ENCODE measurements at places on chromosomes 16 and 17. TPM values are rescaled to one million over a fixed set of nuclear protein-coding genes. Genes with fewer than 3 reads are reported as not detected.
A peak's percentile ranks its signal among the peaks of the same experiment; 100 is the strongest.

The EFCAB5 gene
- not detected for total RNA-seq

DNA sequence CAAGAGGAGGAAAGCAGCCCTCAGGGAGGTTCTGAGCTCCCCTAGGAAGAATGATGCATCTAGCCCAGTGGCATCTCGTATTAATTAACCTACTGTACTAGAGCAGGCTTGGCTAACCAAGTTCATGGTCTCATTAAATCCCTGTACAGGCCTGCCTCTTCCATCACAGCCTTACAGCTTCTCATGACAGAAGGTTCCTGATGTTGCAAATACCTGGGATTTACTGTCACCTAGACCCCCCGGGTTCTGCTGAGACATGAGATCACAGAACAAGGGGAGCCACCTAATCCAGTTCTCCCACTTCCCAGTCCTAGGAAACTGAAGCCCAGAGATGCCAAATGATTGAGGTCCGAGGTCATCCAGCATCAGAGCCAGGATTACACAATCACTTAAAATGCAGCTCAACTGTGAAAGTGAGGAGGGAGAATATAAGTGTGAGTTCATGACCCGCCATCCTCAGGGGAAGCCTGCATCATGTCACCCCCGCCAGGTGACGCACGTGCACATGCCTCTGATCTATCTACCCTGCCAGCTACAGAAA, 23.9 kb downstream of the ACLY start:
- H3K27me3 ChIP-seq: no peaks in the 10 kb centered on the region
- H3K36me3 ChIP-seq: peaks cover 67% of the 10 kb centered on the region
- DNase-seq: peak; percentile 68
- H3K27ac ChIP-seq: peak overlapping the region; percentile 31

DNA sequence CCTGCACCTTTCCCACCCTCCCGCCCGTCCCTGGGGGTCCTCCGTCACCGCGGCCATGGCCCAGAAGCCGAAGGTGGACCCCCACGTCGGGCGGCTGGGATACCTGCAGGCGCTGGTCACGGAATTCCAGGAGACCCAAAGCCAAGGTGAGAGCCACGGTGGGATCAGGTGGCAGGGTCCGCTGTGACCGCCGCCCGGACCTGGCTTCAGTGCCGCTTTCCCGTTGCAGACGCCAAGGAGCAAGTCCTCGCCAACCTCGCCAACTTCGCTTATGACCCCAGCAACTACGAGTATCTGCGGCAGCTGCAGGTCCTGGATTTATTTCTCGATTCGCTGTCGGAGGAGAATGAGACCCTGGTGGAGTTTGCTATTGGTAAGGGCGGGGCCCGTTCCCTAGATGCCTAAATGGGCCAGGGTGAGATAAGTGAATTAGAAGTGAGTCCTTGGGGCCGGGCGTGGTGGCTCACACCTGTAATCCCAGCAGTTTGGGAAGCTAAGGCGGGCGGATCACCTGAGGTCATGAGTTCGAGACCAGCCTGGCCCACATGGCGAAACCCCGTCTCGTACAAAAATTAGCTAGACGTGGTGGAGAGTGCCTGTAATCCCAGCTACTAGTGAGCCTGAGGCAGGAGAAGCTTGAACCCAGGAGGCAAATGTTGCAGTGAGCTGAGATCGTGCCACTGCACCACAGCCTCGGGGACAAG, 617 bp downstream of the ARMC7 start:
- H3K27ac ChIP-seq: peak overlapping the region; percentile 78
- peak overlapping the region; percentile 66 for H3K4me3 ChIP-seq
- no peaks in the 10 kb centered on the region for H3K27me3 ChIP-seq
- no peak for DNase-seq
- no peaks in the 10 kb centered on the region for H3K4me1 ChIP-seq
- no peaks in the 10 kb centered on the region for H3K36me3 ChIP-seq

DNA sequence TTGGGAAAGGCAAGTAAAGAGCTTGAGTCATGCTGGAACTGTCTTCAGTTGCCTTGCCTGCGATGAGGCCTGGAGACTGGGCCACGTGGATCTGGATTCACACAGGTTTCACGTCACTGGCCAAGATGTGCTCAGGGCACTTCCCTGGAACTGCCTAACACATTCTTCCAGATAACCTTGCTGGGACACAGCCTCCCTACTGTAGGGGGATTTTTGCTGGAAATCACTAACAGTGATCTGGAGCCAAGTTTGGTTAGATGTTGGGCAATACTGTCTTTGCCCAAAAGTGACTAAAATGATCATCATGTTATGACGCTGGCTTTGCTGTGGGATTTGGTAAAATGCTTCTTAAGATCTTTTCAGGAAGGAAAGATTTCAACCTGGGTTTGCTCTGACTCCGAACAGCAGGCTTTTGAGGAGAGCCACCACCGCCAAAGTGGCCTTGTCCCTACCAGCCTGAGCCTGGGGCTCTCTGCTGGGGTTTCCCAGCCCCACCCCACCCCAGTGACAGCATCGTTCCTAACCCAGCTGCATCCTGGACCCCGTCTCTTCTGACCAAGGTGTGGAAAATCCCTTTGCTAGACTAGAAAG, 14.7 kb downstream of the C1QTNF1 start:
- no peaks in the 10 kb centered on the region for H3K27me3 ChIP-seq
- peak; percentile 95 for DNase-seq
- H3K4me3 ChIP-seq: no peak overlapping the region
- H3K36me3 ChIP-seq: peaks cover 15% of the 10 kb centered on the region
- H3K27ac ChIP-seq: peak overlapping the region; percentile 62

- H3K4me3 ChIP-seq: no peak overlapping the region
- H3K27me3 ChIP-seq: no peaks in the 10 kb centered on the region
- DNase-seq: no peak
- no peaks in the 10 kb centered on the region for H3K4me1 ChIP-seq
- H3K27ac ChIP-seq: no peak overlapping the region
- H3K36me3 ChIP-seq: peaks cover 10% of the 10 kb centered on the region
These were observed 141.2 kb downstream of the AATF start for GRCh38 chr17:37089956-37090355.

DNA sequence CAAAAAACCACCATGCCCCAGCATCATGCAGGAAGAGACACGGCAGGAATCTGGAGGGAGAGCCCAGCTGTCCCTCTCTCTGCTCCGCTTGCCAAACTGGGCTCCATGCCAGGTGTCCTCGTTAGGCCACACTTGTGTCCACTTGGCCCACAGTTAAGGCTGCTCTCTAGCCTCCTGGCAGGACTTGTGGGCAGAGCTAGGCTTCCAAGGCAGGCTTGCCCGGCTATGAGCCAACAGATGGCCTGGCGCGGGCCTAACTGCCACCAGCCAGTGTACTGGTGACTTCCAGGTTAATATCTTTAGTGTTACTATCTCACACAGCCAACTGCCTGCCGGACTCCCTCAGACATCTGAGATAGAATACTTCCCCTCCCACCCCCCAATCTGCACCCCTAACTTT, 10.6 kb downstream of the ATP6V0D1 start:
- H3K27ac ChIP-seq: no peak overlapping the region
- no peaks in the 10 kb centered on the region for H3K4me1 ChIP-seq
- no peak overlapping the region for H3K4me3 ChIP-seq
- no peaks in the 10 kb centered on the region for H3K27me3 ChIP-seq
- peak; percentile 72 for DNase-seq

GRCh38 chr16:81149614-81150013, 53.4 kb upstream of the GCSH start:
- H3K27ac ChIP-seq: no peak overlapping the region
- no peak for DNase-seq
- H3K4me3 ChIP-seq: no peak overlapping the region
- H3K27me3 ChIP-seq: no peaks in the 10 kb centered on the region

DNA sequence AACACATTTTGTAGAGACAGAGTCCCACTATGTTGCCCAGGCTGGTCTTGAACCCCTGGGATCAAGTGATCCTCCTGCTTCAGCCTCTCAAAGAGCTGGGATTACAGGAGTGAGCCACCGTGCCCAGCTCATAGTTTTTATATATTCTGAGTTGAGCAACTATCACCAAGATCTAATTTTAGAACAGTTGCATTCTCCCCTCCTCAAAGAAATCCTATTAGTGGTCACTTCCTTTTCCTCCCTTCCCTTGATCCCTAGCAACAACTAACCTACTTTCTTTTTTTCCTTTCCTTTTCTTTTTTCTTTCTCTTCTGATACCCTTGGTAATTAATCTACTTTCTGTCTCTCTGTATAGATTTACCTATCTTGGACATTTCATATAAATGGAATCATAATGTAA, 61.5 kb upstream of the B4GALNT2 start:
- no peaks in the 10 kb centered on the region for H3K4me1 ChIP-seq
- no peaks in the 10 kb centered on the region for H3K36me3 ChIP-seq
- H3K4me3 ChIP-seq: no peak overlapping the region
- H3K27me3 ChIP-seq: no peaks in the 10 kb centered on the region
- no peak overlapping the region for H3K27ac ChIP-seq

- DNase-seq: no peak
- H3K4me1 ChIP-seq: no peaks in the 10 kb centered on the region
- H3K36me3 ChIP-seq: no peaks in the 10 kb centered on the region
These were observed 10.5 kb downstream of the TSPOAP1 start for GRCh38 chr17:58318065-58318481.
